Kidney capillary endothelial cell (primary cell): ENCODE measurements at places on chromosomes 6 and 20.

DNA sequence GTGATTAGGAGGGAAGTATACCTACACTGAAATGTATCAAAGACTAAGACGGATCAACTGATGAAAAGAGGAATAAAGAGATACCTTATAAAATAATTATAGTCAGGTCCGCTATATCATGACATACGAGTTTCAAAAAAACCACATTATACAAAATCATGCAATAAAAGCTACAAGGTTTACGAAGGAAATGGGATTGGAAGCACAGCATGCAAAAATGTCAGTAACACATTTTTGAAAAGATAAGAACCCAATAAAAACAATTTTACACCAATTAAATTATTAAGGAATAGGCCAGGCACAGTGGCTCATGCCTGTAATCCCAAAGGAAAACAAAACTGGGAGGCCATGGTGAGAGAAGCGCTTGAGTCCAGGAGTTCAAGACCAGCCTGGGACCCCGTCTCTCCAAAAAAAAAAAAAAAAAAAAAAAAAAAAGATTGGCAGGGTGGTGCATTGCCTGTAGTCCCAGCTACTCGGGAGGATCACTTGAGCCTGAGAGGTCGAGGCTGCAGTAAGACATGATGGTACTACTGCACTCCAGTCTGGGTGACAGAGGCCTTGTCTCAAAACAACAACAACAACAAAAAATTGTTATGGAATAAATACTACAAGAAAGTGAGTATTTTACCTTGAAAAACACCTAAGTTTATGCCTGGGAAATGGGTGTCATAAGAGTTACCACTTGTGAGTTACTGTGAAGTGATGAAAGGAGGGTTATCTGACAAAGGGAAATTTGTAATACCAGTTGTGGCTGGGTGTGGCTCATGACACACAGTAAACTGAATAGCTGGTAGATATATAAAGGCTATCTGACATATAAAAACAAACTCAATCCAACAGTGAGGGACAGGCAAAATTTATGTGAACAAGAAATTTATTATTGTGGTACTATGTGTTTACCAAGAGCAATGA, 45.2 kb downstream of the RANBP9 start:
- no peak for DNase-seq

DNA sequence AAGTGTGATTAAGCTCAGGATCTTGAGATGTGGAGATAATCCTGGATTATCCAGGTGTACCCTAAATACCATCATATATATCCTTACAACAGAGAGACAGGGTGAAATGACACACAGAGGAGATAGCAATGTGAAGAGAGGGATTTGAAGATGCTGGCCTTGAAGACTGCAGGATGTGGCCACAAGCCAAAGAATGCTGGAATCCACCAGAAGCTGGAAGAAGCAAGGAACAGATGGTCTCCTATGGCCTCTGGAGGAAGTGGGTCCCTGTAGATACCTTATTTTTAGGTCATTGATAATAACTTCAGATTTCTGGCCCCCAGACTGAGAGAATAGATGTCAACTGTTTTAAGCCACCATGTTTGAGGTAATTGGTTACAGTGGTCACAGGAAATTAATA, 95.0 kb downstream of the PAK5 start:
- no peak for DNase-seq

- peak; percentile 58 for DNase-seq
Observed at GRCh38 chr6:2103765-2104523, 141.5 kb downstream of the GMDS start.

DNA sequence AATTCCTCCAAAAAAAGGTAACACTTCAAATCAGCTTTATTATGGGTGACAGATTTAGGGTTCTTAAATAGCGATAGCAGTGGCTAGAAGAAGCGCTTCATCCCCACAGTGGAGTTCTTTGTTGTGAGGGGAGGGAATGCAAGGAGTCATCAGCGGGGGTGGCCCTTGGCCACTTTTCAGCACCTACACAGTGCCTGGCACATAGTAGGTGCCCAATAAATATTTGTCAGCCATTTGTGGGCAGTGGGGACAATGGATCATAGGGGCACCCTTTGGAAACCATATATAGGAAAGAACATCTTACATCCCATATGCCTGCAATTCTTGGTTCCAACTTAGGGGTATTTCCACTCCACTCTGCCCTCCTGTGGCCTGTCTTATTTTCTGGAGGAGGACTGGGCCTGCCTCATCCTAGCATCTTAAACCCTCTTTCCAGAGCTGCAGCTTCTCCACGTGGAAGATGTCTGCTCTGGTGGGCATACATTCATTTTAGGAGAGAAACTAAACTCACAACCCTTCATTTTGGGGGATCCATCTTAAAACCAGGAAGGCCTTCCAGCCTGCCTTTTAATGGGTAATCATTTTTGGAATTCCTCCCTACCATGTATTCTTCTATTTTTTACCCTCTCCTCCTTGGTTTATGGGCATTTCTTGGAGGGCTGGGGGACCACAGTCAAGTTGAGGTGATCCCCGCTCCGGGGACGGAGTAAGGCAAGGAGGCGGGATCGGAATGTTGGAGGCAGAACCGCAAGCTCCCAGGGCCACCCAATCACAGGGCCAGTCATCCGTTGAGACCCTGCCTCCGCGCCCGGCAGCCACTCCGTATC, 2.6 kb upstream of the GPSM3 start:
- peak; percentile 65 for DNase-seq

DNA sequence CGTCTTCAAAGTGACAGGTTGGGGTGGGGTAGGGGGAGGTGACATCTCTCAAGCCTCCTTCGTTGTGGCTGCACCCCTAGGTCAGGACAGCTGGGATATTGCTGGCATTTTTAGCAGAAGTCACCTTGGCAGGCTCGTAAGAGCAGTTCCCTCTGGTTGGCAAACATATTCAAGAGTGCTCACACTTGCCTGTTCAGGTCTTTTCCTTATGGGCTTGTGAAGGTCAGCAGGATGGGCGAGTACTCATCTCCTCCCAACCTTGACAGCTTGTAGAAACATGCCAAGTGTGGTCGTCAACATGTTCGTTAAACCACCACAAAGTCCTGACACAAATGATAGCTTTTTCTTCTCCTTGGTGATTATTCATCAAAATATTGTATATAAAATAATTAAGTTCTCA, 113.6 kb downstream of the HDGFL1 start:
- DNase-seq, result no peak

- DNase-seq, result no peak
Observed at GRCh38 chr20:10465135-10465534, 30.0 kb downstream of the SLX4IP start.

- DNase-seq, result no peak
Observed at GRCh38 chr20:57555457-57556184, 5.3 kb upstream of the PCK1 start.

- no peak for DNase-seq
Observed at GRCh38 chr6:21970569-21971300, 326.1 kb downstream of the PRL start.

GRCh38 chr20:24694157-24694726, 224.8 kb downstream of the SYNDIG1 start:
- no peak for DNase-seq

DNA sequence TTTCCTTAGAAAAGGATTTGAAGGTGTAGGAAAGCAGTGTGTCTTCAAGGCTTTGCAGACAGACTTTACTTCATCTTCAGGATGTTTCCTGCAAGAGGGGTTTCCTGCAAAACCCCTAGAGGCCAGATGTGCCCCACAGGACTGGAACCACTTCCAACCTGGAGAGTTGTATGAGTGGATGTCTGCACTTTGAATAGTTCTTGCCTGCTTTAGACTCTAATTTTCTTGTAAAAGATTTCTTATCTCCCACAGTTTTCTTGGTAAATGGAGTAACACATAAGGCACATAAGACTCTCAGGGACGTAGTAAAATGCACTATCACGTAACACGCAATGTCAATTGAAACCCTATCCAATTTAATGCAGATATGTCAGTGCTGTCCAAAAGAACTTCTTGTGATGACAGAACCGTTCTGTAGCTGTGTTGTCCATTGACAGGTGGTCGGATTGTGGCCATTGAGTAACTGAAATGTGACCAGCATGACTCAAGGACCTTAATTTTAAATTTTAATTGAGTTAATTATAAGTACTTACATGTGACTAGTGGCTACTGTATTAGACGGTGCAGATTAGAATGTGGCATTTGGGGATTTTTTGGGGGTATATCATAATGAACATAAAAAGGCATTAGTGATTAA, 118.7 kb downstream of the JARID2 start:
- DNase-seq, result no peak

GRCh38 chr20:61886721-61887595, 178.7 kb downstream of the TAF4 start:
- DNase-seq, result peak; percentile 21

DNA sequence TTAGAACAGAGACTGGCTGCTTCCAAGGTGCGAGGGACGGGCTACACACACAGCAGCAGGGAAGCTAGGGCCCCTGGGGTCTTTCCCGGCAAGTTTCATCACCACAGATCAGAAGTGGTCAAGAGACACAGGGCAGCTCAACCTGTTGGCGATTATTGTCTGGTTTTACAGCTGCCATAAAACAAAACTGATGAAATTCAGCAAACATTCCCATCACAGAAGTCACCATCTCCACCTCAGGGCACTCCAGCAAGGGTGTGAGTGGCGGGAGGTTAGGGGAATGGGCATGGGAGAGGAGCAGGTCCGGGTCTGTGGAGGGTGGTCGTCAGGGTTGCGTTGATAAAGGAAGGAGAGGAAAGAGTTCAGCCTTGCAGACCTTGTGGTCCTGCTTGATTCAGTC, 91.0 kb downstream of the PXDC1 start:
- no peak for DNase-seq

DNA sequence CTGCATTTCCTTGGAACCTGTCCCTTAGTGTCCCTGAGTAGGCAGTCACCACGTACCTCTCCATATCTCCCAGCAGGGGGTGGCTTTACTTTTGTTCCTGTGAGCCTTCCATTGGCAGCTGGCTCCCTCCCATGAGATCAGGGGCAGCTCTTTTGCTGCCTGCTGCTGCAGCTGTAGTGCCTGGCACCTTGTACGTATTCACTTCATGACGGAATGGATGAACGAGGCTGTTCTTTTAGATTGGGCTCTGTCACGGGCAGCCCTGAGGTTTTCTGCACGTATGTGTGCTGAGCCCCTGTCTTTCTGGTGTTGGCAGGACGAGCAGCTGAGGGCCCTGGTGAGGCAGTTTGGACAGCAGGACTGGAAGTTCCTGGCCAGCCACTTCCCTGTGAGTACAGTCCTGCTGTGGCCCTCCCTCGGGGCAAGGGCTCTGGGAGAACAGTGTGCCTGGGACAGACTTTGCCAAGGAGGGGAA, 14.6 kb downstream of the MYBL2 start:
- no peak for DNase-seq

DNA sequence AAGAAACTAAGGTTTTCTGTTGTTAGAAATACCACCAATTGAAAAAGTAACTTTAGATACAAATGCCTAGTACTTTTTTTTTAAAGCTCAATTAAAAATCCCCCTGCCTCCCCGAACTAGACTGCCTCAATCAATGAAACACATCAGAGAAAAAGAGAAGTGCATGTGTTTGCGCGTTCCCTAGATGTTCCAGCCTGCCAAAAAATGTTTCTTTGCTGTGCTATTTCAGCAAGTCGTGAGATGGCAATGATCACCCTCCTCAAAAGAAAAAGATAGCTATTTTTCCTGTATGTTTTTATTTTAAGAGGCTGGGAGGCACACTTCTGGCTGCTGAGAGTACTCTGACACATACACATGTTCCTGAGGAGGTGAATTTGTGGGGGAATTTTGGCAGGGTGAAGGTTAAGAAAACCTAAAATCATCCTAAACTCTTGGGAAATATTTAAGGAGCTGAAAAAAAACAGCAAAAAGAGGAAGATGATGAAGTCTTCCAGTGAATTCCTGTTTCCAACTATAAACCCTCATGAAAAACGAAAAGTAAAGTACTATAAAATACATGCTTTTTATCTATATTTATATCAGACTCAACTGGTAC, 114.8 kb downstream of the HIVEP2 start:
- no peak for DNase-seq

DNA sequence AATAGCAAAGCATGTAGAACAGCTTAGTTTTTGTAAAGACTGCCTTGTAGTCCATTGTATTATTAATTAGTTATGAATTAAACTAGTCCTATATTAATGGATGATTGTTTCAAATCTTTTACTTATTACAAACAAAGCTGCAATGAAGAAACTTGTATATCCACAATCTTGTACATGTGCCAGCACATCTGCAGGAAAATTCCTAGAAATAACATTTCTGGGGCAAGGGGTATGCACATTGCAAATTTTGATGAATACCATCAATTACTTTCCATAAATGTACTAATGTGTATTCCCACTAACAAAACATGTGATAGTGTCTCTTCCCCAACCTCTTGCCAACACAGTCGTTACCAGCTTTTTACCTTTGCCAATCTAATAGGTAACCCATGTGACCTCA, 73.6 kb upstream of the AKAP12 start:
- DNase-seq, result no peak

DNA sequence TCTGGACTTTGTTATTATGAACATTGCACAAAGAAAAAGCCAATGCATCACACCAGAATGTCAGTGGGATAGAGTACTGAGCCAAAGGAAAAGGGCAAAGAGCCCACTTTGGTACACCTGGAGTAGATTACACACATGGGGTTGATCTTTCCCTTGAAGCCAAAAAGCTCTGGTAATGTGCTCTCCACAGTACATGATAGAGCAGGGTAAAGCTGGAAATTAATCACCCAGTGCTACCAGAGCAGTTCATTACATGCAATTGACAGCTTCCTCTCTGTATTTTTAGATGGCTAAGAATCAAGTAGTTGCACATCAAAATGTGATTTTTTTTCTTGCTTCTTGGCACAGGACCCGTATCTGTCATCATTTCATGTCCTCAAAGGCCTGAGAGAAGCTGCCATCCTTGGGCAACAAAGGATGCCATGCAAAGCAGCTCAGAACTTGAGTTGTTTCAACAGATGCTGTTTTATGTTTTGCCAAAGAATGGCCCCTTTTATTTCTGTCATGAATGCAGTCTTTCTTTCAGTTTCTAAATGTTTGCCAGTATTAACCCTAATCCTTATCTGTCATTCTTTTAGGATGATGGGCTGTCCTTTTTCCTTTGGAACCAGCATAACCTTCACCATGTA, 88.1 kb downstream of the HDGFL1 start:
- no peak for DNase-seq

- no peak for DNase-seq
Observed at GRCh38 chr6:118285791-118286190, 262.3 kb upstream of the PLN start.

DNA sequence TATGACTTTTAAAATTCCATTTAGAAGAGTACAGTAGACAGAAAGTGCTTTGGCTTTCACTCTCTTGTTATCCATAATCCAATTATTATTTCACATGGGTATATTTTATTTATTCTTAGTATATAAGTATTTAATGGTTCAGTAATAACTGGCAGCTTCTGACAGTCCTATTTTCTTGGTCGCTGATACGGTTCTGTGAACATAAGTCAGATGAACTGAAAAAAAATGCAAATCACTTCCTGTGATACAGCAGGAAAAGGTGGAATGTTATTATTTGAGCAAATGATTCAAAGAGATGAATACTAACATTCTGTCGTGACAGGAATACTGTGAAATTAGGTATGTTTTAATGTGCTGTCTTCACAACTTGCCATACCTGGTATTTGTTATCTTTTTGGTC, 132.3 kb downstream of the ARHGAP18 start:
- DNase-seq, result no peak

DNA sequence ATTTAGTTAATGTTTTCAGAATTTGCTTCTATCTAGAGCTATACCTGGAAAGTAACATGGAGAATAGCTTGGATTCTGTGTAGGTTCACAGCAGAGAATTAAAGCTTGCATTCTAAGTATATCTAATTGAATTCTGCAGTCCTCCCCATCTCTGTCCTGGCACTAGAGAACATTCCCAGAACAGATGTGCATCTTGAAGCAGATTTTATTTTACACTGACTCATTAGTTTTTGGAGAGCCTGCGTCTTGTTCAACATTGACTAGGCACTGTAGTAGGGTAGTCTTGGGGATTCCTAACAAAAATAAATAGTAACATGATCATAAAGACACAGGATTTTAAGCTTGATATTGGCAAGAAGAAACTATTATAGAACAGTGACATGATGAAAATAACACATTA, 36.2 kb upstream of the BAG2 start:
- DNase-seq, result no peak
